ENCODE measurements at places on chromosomes 16 and 17. TPM values are rescaled to one million over a fixed set of nuclear protein-coding genes. Genes with fewer than 3 reads are reported as not detected.

DNA sequence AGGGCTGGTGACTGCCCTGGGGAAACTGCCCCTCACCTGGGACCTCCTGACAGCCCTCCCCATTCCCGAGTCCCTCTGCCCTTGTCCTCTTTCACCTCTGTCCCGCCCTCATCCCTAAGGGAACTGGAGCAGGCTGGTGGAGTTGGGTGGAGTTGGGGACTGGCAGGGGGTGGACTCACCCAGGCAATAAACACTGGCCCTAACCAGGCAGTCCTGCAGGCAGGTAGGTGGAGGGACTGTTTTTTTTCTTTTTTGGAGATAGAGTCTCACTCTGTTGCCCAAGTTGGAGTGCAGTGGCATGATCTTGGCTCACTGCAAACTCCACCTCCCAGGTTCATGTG, 11.7 kb downstream of the GCGR start:
- no peak for DNase-seq

DNA sequence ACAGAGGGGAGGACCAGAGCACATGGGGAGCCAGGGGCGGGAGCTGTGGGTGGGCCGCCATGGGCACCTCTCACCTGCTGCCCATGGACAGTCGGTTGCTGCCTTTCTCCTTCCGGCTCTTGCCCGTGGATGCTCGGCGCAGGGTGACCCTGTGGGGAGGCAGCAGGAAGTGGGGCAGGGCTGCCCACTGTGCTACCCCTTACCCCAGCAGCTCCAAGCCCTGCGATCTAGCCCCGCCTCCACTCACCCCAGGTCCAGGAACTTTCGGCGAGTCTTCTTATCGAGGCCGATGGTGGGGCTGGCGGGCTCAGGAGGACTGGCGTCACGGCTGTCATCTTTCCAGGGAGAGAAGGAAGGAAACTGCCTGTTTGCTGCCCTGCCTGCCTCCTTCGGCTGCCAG, 14.2 kb downstream of the SAMD14 start:
- no peak for DNase-seq

DNA sequence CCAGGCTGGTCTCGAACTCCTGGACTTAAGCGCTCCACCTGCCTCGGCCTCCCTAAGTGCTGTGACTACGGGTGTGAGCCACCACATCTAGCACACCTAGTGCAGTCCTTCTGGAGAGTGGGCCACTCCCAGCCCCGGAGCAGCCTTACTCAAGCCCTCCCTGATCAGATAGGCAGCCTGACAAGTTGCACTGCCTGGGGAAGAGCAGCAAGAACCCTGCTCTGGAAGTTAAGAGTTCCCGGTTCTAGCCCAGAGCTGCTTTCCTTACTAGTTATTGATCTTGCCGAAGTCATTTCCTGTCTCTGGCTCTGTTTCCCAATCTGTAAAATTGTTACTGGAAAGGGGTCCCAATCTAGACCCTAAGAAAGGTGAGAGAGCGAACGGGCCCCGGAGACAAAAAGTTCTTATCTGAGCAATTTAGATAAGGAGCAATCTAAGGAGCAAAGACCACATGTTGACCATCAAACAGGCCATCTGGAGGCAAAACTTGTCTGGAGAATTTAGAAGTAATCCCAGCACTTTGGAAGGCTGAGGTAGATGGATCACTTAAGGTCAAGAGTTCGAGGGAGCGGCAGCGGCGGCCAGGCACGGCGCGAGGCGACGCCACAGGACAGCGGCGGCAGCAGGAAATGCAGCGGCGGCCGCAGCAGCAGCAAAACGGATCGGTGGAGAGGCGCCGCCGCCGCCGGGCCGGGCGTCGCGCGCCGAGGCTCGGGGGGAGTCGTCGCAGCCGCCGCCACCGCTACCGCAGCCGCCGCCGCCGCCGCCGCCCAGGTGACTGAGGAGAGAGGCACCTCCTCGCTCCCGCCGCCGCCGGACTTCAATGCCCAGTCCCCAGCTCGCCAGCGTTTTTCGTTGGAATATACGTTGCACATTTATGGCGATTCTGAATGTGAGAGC, 4.3 kb upstream of the NAGLU start:
- DNase-seq: no peak

DNA sequence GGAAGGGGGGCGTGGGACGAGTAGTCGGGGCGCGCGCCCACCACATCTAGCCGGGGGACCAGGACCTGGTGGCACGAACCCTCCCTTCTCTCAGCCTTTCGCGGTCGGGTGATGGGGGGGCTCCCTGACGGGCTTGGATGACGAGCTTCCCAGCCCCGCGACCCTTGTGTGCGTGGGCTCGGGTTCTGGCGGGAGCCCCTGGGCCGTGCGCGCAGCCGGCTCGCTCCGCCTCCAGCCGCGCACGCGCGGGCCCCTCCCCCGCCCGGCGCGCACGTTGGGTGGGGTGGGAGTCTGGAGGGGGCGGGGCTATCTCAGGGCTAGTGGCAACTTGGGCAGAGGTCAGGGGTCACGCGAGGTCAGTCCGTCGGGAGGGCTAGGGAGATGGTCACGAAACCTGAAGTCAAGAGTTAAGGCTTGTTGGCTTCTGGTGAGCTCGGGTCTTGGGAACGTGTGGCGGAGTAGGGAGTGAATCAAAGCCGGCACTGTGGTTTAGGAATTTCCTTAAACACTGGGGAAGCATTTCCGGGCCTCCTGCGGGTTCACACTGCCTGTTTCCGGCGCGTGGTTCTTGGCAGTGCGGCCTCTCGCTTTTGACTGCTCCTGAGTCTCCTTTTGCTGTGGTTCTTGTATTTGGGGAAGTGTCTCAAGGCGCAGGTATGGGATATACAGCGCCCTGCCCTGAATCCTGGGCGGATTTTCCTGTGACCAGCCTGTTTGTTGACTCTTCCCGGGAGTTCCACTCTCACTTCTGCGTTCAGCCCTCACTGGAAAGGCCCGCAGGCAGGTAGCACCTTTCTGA, at the start of gene SRCAP:
SRCAP (plus strand) TSS at position 356 of the 799 bp plus-strand sequence. CDS start 1,654 bp downstream, outside the sequence.
- DNase-seq: peak; percentile 77

- no peak for DNase-seq
Measured at GRCh38 chr16:56480776-56481467, 29.6 kb downstream of the OGFOD1 start.

GRCh38 chr17:79936641-79937381, 97.6 kb upstream of the CBX4 start:
- DNase-seq: no peak

DNA sequence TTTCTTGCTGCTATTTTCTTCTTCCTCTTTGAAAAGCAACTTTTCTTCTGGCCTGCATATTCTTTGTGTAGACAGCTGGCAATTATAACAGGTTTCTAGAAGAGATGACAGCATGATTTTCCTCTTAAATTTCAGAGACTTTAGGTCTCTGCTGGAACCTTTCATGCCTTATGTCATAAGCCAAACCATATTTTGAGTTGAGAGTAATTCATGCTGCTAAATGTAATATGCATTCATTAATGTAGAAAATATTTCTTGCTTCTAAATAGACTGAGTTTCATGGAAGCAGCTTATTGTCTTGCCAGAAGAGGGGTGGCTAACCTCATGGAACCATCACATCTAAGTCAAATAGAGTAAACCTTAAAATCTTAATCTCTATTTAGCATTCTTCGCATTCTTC, 25.9 kb upstream of the ABCA9 start:
- no peak for DNase-seq

- DNase-seq: no peak
Measured at GRCh38 chr17:49742166-49742638, 21.7 kb downstream of the FAM117A start.

GRCh38 chr17:36153895-36154610, 22.4 kb downstream of the TBC1D3B start:
- no peak for DNase-seq

GRCh38 chr16:31386157-31386984, 6.8 kb upstream of the ITGAD start:
- peak; percentile 44 for DNase-seq

DNA sequence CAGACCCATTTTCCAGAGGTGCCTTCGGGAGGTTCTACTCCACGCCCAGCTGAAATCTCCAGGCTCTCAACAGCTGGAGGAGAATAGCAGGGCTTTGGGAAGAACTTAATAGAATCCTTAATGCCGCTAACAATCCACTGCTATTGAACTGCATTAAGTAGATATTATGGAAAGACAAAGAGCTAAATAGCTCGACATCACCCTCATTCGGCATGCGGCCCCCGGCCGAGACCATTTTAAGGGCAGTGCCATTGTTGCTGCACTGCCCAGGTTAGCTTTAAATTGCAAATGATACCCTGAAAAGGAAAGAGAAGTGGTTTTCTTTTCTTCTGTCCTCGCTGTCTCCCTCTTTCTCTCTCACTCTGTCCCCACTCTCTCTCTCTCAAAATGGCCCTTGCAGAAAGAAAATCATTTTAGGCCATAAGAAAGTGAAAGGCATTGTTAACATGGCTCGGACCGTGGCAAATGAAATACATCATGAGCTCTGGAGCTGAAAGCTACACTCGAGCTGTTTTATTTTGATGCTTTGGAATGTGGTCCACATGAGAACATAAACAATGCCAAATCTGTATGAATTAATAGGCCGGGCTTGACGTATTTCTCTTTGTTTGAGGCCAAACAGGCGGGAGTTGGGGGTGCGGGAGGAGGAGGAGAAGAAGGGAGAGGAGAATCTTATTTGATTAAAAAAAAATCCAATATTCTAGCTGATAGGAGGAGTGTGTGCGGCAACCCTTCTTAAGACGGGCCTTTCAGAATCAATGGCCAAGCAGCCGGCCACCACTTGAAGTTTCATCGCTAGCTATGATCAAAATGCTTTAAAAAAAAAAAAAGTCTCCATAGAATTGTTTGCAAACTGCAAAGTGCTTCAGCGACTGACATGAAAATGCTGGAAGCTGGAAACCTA, 298.8 kb upstream of the IRX3 start:
- no peak for DNase-seq

- no peak for DNase-seq
Measured at GRCh38 chr16:85072947-85073346, 39.3 kb downstream of the CIBAR2 start.

DNA sequence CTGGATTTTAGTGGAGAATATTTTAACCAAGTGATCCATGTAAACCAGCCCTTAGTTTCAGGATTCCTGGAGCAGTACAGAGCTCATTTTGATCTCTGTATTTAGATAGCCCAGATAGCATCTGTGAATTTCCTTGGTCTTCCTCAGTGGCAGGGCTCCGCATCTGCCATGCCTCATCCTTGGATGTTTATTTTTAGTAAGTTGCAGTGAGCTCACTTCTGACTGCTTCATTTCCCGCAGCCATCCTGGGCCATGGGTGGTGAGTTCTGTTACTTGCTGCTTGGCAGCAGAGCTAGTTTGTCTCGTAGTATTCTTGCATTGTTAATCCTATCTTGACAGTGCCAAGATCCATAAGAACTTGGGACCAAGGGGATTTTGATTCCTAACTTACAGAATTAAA, 33.7 kb downstream of the IST1 start:
- DNase-seq: no peak

DNA sequence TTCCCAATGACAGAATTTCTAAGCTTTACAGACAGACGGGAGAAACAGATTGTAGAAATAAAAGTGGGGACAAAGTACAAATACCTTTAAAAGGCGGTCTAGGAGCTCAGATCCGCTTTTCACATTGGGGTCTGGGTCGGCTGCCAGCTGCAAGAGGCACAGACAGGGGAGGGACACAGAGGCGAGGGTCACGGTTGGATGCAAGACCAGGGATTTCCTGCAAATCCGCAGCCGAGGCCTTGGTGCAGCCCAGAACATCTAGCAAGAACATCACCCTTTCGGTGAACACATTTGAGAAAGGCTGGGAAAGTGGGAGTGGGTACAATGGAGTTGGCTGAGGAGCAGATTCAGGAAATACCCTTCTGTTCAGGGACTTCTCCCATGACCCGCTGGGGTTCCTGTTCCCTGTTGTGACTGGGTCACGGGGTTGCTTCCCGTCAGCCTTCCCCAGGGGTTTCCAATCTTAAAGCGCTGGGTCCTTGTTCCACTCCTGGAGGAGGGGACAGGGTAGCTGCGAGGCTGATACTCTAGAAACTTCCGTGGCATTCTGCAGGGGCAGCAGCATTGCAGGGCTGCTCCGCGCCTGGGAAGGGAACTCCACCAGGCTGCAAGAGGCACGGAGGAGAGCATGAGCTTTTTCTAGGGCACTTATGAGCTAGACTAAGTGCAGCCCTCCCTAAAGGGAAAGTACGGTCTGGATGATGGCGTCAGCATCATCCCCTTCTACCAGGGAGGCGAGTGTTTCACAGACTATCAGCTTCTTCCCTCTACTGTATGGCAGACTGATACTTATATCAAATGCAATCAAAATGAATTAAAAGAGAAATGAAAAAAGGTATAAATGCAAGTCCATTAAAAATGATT, 16.0 kb downstream of the VAC14 start:
- no peak for DNase-seq

GRCh38 chr17:41959336-41960095, 7.1 kb upstream of the CNP start:
- DNase-seq: no peak

- no peak for DNase-seq
Measured at GRCh38 chr16:57072616-57073275, 19.6 kb upstream of the CPNE2 start.

DNA sequence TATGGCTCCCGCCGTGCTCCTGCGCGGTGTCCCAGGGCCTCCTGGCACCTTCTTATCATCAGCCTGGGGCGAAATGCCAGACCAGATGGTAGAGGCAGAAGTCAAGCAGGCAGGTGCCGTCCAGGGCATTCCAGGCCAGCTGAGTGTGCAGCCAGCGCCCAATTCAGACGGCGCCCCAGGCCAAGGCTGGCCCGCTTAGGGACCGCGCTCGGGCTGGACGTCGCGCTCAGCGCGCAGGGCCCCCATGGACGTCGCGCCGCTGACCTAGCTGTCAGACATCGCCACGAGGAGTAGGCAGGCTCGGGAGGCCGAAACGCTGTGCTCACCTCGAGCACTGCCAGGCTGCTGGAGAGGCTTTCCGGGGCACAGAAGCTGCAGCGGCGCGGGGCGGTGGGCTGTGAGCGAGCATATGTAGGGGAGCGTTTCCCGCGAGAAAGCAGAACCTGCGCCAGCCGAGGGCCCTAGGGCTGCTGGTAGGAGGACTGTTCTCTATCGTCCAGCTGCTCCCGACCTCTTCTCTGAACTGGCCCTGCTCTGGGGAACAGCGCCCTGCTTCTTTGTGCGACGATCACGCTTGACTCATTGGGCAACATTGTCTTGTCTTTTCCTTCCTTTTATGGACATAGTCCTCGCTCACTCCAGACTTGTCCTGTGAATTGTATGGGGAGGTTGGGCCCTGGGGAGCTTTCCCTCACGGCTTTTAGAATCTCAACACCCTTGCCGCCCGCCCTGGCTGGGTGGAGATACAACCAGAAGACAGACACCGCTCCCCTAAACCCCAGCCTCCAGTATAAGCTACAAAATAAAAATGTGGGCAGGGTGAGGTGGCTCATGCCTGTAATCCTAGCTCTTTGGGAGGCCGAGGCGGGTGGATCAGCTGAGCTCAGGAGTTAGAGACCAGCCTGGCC, 8.4 kb upstream of the CA4 start:
- DNase-seq: peak; percentile 14

GRCh38 chr16:66935314-66936011, at the start of gene CES2:
CES2 (plus strand) TSS chr16:66935516; CDS start chr16:66935636, 120 bp downstream.
- DNase-seq: peak; percentile 54

GRCh38 chr17:78387977-78388941, 9.8 kb downstream of the PGS1 start:
- DNase-seq: no peak

The SRSF2 gene
- 282 TPM for total RNA-seq

The RDM1 gene
- total RNA-seq: 1.8 TPM

The HNF1B gene
- total RNA-seq: not detected

The GAST gene
- total RNA-seq: 0.37 TPM

The MYH1 gene
- not detected for total RNA-seq

The CCL23 gene
- not detected for total RNA-seq

The OTOP2 gene
- not detected for total RNA-seq

The CDK3 gene
- 3.3 TPM for total RNA-seq

The PNMT gene
- total RNA-seq: not detected

Measured in foreskin keratinocyte (primary cell).